DMS79 treated with DMSO at 0.1 percent for 48 hours (cell line): ENCODE measurements at places on chromosomes 1 and 21.
A peak's percentile ranks its signal among the peaks of the same experiment; 100 is the strongest.

DNA sequence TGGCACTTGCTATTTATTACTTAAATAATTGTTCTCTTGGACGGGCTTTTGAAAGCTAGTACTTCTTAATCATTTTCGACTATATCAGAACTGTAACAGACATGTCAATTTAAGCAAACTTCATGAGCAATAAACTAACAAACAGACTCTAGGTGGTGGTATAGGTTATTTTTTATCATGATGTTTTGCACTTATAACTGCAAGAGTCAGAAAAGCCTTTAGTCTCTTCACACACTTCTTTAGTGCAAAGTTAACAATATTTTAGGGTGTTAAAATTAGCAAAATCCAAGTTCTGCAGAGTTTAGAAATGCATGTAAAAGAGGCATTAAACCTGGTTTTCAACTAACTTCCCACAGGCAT lies 2.2 kb downstream of the NRIP1 start:
- no peak for DNase-seq

GRCh38 chr1:9476790-9477463 lies 62.3 kb upstream of the SLC25A33 start:
- DNase-seq = no peak

DNA sequence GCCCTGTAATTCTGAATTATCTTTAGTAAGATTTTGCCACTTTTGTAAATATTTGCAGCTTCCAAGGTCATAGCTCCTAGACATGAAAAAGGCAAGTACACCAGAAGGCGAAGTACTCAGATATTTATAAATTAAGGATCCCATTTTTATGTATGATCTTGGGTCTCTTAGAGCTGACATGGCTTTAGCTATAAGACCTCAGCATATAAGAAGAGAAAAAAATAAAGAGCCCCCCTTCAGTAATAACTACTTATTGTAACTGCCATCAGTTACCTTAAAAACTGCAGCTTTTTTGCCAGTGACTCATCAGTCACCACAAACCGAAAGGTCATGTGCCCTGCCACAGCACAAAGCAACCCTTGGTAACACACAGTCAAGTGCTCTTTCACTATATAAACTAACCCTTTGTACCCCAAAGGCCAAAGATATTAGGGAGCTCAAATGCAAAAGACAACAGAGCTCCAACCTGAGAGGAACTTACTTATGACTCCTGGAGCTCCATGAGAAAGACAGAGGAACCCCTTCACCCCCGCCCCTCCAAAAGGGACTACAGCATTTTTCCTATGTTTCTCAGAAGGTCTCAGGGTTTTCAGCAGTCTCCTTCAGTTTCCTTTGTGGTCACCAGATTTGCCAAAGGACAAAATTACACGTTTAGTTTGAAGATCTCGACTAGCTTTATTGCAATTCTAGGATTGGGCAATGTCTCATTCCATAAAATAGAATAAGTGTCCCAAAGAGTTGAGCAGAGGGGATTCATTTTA lies 219.8 kb upstream of the DUSP10 start:
- no peak for DNase-seq

DNA sequence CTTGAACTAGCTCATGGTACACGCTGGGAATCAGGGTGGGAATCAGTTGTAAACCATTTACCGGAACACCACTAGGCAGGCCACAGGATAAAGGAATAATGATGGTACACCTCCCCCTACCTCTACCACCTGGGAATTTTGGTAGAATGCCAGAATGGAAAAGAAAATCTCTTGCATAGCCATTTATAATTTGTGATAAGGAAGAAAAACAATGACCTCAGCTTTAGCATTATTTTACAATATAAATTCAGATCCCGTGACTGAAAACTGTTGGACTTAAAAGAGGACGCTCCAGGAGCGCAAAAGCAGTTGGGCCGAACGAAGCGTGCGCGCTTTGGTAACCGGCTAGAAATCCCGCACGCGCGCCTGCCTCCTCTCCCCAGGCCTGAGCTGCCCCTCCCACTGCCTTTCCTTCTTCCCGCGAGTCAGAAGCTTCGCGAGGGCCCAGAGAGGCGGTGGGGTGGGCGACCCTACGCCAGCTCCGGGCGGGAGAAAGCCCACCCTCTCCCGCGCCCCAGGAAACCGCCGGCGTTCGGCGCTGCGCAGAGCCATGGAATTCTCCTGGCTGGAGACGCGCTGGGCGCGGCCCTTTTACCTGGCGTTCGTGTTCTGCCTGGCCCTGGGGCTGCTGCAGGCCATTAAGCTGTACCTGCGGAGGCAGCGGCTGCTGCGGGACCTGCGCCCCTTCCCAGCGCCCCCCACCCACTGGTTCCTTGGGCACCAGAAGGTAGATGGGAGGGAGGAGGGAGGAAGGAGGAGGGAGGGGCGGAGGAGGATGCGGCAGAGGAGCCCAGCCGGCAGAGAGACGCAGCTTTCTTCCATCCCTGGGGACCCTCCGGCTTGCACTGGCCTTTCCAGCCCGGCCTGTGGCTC lies at the start of gene CYP4X1:
Gene CYP4X1 (plus strand): TSS at position 402 of the 873 bp plus-strand sequence. CDS start 149 bp downstream, at position 551.
- peak; percentile 89 for DNase-seq

DNA sequence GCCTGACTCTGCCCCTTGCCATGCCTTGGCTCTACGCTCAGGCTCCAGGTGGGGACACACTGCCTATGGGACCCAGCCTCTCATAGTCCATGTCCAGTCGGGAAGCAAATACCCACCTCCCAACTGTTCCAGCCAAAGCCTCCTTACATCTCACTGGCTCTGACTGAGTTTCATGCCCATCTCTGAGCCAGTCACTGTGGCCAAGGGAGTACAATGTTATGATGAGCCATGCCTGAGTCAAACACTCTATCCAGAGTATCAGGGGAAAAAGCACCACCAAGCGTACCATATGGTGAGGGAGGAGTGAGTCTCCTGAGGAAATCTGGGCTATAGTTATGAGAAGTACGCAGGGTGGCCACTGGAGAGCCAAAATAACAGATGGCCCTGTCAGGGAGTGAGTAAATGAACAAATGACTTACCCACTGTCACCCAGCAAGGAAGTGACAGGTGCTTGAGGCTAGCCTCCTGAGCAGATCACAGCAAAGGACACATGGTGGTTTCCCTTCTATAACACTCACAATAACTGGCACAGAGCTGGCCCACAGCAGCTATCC lies 236.6 kb upstream of the GJB5 start:
- no peak for DNase-seq

DNA sequence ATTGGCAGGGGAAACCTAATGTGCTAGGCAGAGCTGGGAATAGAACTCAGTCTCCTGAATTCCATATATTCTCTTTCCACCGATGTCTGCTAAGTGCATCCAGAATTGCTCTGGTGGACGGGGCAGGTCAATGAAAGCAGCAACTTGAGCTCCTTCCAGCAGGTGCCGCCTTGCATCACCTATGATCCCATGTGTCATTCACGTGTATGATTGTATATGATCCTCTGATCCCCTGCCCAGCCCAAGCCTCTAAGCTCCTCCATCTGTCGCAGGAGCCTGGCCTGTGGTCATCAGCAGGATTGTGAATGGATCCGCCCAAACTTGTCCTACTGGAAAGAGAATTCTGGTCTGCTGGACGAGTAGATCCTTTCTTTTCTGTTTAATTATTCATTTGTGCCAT lies 13.1 kb downstream of the ACTA1 start:
- no peak for DNase-seq

- no peak for DNase-seq
These were observed 42.3 kb upstream of the LAMC2 start for GRCh38 chr1:183143576-183144315.

DNA sequence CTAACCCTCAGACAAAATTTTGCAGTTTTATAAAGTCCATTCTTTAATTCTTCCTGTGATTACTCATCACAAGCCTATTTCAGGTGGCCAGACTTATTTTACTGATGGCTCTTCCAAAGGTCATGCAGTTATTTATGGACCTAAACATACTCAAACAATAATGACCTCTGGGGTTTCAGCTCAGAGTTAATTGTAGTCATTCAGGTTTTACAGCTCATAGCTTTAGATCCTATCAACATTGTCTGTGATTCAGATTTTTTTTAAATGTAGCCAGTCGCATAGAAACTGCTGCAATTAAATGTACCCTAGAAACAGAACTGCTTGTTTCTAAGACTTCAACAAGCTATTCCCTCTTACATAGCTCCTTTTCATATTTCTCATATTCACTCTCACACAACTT lies 270.8 kb downstream of the COL11A1 start:
- no peak for DNase-seq

DNA sequence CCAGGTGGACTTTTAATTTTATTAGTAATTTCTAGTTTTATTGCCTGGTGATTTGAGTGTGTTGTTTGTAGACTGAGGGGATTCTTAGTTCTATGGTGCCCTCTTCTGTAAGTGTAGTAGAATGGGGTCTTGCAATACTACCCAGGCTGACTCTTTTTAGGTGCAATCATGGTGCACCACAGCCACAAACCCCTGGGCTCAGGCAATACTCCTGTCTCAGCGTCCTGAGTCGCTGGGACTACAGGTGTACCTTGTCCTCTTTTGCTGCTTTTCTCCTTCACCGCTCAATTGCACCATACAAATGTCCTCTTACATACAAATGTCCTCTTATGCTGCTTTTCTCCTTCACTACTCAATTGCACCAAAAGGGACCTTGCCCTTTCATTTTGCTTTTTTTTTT lies 43.1 kb downstream of the SCP2 start:
- peak; percentile 6 for DNase-seq

- no peak for DNase-seq
These were observed 106.2 kb downstream of the PTPN14 start for GRCh38 chr1:214445199-214445598.

DNA sequence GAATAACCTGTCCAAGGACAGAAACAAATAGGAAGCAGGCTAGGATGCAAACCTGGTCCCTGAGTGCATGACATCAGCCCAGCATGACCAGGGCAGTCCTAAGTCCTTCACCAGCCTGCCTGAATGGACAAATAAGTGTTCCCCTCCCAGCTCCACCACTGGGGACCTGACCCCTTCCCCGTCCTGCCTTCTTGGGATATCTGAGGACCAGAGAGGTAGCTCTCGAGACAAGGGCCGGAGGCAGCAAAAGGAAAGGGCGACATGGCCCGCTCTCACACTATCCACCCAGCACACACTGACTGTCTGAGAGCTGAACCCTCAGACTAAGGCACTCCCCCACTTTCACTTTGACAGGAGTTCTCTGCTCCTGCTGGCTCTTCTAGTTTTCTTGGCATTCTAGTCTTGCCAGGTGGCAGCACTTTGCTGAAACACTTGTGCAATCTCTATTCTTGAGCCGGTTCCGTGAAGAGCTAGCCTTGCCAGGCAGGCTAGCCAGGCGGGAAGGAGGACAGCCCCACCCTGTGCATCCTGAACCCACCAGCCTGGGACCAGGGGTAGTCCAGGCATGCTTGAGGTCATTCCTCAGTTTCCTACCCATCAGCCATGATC lies 251.1 kb upstream of the RAB4A start:
- DNase-seq = peak; percentile 17

GRCh38 chr1:27650539-27651175 lies 15.7 kb upstream of the FGR start:
- no peak for DNase-seq

- DNase-seq = no peak
These were observed 5.3 kb upstream of the MAP3K7CL start for GRCh38 chr21:29125191-29125590.

DNA sequence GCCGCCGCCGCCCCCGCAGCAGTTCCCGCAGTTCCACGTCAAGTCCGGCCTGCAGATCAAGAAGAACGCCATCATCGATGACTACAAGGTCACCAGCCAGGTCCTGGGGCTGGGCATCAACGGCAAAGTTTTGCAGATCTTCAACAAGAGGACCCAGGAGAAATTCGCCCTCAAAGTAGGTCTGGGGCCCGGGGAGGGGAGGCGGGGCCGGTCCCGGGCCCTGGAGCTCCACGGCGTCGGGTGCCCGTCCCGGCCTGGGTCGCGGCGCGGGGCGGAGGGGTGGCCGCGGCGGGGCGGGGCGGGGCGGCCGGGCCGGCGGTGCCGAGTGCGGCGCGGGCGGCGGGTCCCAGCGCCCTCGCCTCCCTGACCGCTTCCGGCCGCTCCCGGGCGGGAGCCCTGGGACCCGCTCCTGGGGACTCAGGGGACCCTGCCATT lies 646 bp downstream of the MAPKAPK2 start:
- DNase-seq = no peak

GRCh38 chr1:150549496-150550221 lies 451 bp downstream of the ADAMTSL4 start:
- no peak for DNase-seq

- no peak for DNase-seq
These were observed 181.4 kb upstream of the KIAA0040 start for GRCh38 chr1:175373786-175374623.

GRCh38 chr1:205933671-205934618 lies 9.3 kb downstream of the SLC26A9 start:
- no peak for DNase-seq

DNA sequence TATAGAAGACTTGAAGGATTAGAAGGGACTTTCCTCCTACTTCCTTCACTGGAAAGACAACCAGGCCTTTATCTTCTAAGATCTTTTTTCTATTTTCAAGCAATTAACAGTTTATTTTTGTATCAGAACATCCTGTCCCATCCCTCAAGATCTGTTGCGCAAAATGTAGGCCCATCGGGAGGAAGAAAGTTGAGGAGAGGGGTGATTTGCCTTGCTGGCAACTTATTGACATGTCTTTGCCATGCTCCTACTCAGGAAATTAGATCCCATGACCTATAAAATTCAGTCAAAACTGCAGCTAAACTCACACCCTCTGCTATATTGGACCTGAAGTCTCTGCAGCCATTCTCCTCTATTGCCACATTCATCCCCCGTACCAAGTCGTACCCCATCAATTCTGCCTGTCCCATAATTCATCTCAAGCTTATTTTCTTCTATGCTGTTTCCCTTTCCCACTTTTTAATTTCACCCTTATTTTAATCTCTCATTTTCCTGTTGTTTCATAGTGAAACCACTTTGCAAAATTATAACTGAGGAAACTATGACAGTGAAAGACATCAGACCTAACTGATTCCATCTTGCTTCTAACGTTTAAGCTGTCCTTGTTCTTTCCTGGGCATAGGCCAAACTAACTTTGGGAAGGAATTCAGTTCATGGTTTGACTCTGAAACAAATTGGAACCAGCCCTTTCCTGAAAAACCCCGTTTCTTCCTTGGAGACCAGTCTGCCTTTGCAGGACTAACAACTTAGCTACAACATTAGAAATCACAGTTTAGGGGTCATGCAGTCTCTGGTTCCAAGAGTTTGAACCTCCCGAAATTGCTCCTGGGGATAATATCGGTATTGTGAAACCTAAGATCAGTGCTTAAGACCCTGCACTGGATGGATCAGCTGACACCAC lies 195.7 kb upstream of the PTBP2 start:
- DNase-seq = no peak

- DNase-seq = no peak
These were observed 487.9 kb downstream of the PTBP2 start for GRCh38 chr1:97209381-97209957.

DNA sequence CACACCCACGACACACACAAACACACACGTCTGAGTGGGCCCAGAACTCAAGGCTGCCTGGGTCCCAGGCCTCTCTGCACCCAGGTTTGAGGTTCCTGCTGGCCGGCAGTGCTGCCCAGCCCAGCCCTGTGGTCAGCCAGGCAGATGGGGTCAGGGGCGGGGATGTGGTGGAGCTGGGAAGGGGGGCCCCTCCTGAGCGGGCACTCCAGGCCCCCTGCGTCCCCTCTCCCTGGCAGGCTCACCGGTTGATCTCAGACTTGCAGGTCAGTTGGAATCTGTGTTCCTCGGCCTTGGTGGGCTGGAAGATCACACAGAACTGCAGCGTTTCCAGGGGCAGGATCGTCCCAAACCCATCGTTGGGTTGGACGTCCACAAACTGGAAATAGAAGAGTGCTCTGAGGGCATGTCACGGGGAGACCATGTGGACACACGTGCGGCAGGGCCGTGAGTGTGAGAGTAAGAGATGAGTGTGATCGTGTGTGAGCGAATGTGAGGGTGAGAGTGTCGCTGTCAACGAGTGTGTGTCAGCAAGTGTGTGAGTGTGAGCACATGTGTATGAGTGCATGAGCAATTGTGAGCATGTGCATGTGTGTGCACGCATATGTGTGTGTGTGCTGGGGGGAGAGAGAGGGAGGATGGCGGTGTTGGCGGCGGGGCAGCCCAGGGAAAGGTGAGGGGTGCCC lies 19.7 kb upstream of the TMEM52 start:
- no peak for DNase-seq
